ENCODE measurements at places on chromosomes 16 and 17.

GRCh38 chr16:1119766-1120576 is 23.9 kb upstream of the C1QTNF8 start:
- no peak for DNase-seq

DNA sequence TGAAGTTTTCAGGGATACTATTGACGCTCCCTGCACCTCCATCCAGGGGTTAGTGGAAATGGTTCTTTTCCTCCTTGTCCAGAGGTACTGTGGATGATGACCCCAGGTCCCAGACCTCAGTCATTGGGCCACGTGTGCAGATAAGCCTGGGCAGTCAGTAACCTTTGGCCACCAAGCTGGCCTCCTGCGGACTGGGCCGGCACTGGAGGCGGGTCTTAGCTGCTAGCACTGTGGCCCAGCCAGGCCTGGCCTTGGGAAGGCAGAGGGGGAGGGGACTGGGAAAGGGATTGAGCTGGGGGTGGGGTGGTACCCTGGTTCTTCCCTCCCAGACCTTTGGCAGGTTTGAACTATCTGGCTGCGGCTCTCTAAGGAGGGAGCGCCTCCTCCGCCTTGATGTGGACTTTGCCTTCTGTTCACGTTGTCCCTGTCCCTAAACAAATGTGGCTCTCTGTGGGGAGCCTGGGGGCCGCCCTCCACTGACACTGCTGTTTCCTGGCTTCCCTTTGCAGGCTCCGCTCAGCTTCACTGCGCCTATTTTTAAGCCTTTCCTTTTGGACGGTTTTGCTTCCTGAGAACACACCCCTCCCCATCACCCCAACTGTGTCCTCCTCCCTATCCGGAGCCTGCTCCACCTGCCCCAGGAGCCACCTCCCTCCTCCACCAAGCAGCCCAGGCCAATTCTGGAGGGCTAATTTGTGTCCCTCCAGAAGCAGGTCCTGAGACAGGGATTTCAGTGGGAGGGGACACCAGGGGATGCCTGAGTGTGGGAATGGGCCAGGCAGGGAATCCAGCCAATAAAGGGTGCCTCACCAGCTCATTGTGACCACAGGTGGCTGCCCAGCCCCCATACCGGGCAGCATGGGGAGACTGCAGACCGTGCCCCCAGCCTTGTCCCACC is 251.9 kb downstream of the SEC14L1 start:
- no peak for DNase-seq

DNA sequence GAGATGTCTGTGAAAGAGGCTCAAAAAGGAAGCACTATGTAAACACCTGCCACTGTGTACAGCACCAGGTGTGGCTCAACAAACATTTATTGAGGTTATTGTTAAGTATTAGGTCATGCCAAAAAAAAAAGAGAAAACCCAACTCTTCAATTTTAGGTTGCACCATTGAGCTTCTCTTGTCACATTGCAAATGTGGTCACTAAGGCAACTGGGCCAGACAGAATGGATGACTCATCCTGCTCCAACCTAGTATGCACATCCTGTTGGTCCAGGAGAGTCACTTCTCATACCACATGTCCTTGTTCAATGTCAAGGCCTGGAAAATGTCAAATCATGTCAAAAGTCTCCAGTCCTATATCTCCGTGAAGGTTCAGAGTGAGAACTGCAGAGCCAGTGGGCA is 25.0 kb downstream of the HOXB1 start:
- DNase-seq, result no peak

- DNase-seq, result no peak
These were observed 13.6 kb downstream of the ZFHX3 start for GRCh38 chr16:73034374-73034773.

- DNase-seq, result no peak
These were observed 27.0 kb upstream of the SLC35B1 start for GRCh38 chr17:49734515-49735490.

All from NCI-H1048 (cell line).